ENCODE measurements at places on chromosomes 6 and 20. TPM values are rescaled to one million over a fixed set of nuclear protein-coding genes. Genes with fewer than 3 reads are reported as not detected.

CGA gene
- not detected for total RNA-seq

DNA sequence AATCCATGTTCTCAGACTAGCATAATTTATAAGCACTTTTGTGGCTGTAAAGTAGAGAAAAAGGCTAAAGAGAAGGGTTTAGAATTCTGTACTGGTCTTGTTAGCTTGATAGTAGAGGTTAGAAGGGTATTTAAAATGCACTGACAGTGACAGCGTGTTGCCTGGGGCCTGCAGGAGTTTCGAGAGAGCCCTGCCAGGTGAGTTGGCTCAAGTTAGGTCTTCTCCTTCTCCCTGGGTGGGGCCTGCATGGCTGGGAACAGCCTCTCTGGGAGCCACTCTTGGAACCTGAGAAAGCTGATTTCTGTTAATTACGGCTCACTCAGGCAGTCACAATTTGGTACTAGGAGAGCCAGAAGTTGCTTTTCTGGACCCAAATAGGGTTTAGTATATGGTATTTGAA is 103.7 kb downstream of the ARID1B start:
- no peak for DNase-seq

GRCh38 chr6:1242446-1242845 is 69.5 kb upstream of the FOXQ1 start:
- no peak for DNase-seq

DNA sequence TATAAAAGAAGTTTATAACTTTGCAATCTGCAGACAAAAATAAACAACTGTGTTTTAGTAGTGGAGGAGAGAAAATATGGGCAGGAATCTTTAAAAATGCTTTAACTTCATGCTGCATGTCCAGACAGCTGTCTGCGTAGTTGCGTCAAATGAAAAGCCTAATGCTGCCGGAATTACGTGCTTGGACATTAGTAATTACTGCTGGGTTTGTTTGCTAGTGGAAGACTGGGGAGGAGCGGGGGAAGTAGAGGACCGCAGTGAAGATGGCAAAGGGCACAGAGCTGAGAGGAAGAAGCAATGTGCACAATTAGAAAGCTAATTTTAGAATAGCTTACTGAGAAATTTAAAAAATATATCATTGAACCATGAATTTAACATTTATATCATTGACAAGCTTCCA is 2.4 kb downstream of the SNAP25 start:
- no peak for DNase-seq

GRCh38 chr20:39785252-39785917 is 823.2 kb downstream of the DHX35 start:
- no peak for DNase-seq

- no peak for DNase-seq
These were observed 181.2 kb upstream of the SNX9 start for GRCh38 chr6:157641837-157642236.

ZNF334 gene
- 2.7 TPM for total RNA-seq

MUC22 gene
- not detected for total RNA-seq

- DNase-seq: peak; percentile 69
These were observed 54.4 kb downstream of the PRR18 start for GRCh38 chr6:166253778-166254204.

- no peak for DNase-seq
These were observed 51.0 kb downstream of the EDN3 start for GRCh38 chr20:59351157-59352040.

OR2H2 gene
- total RNA-seq: not detected

Measured in mucosa of descending colon (tissue), 3 donors.